AG04450 (cell line): ENCODE measurements at places on chromosomes 3 and 15. TPM values are rescaled to one million over a fixed set of nuclear protein-coding genes. Genes with fewer than 3 reads are reported as not detected.

HCLS1 gene
- 0.51 and 0.69 TPM in 2 replicates for polyA plus RNA-seq

DNA sequence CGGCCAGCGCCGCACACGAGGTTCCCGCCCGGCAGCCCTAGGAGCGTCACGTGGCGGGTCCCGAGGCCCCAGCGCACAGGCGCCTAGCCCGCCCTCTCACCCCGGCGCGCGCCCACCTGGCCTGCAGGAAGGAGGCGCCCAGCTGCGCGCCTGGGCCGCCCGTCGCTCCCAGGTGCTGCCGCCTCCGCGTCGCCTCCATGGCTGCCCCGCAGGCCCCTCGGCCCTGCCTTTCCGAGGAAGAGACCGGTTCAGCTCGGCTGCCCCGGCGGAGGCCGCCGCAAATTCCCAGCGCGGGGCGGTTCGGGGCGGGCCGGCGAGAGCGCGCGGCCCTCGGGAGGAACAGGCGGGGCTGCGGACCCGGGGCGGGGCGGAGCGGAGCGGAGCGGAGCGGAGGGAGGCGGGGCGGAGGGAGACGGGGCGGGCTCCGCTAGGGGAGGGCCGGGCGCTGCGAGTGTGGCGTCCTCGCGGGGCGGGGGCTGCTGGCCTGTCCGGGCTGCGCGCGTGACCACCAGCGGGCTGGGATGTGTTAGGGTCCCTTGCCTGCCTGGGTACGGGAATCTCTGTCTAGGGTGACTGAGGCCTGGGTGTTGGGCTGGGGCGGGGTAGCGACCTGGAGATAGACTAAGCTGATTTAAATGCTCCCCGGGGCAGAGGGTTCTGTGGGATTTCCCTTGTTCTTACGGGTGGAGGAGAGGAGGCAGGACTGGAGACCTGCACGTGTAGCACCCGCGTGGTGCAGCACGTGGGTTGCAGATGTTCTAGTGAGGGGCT lies at the start of gene CLN6:
CLN6 (minus strand) TSS at position 343 of the 771 bp plus-strand sequence; CDS start at position 199, 144 bp downstream.
- DNase-seq, result peak; percentile 27

- DNase-seq, result no peak
Observed at GRCh38 chr3:20935791-20936190, 749.8 kb upstream of the SGO1 start.

SNX4 gene
- polyA plus RNA-seq, result 15.8 and 19.1 TPM in 2 replicates

- DNase-seq, result no peak
Observed at GRCh38 chr3:15708882-15709677, 88.7 kb downstream of the ANKRD28 start.

P2RY14 gene
- polyA plus RNA-seq, result not detected in 2 replicates

MKRN2OS gene
- polyA plus RNA-seq, result not detected in 2 replicates

ADAMTSL3 gene
- polyA plus RNA-seq, result 0.05 and 0.06 TPM in 2 replicates

AADACL2 gene
- polyA plus RNA-seq, result not detected in 2 replicates
